T47D (cell line): ENCODE measurements at places on chromosomes 1 and 21.

DNA sequence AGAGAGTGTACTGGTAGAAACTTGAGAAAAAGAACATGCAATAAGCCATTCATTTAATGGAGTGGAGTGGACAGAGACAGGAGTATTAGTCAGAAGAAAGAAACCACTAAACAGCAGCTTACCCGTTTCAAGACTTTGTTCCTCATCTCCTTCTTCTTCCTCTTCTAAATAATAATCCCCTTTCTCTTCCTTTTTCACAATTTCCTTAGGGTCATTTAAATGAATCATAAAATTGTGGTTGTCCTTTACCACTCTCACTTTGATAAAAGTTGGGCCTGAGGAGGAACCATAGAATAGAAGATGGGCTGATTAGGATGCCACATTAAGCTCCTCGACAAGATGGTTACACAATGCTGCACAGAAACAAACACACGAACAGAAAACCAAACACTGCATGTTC lies 109.6 kb downstream of the WDR3 start:
- no peak for DNase-seq

GRCh38 chr1:171366085-171366484 lies 52.1 kb downstream of the FMO4 start:
- no peak for DNase-seq

DNA sequence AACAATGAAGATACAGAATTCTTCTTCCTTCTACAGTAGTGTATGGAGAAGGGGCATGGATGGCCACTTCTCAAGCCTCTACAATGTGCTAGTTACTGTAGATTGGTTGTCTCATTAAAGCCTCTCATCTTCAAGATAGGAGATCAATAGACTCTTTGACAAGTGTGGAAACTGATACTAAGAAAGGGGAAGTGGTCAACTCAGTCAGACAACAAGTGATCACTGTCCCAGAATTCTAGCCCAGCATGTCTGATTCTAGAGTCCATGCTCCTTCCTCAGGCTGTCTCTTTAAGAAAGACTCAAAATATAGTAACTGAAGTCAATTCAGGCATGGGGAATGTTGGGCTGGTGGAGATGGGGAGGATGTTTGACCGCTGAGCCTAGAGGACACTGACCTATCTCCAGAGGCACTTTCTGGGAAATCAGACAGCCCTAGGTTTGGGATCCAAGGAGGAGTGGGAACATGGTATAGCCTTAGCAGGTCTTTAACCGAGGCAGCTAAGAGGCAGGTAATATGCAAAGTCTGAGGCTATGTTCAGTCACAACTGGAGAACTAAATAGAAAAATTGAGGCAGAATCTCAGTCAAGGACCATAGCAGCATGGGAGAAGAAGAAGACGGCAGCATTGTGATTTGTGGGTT lies 39.3 kb upstream of the EYA3 start:
- no peak for DNase-seq

- no peak for DNase-seq
These were observed 96.8 kb upstream of the ATP1B1 start for GRCh38 chr1:169009666-169010065.

GRCh38 chr1:39635205-39635870 lies 4.1 kb downstream of the HEYL start:
- no peak for DNase-seq

DNA sequence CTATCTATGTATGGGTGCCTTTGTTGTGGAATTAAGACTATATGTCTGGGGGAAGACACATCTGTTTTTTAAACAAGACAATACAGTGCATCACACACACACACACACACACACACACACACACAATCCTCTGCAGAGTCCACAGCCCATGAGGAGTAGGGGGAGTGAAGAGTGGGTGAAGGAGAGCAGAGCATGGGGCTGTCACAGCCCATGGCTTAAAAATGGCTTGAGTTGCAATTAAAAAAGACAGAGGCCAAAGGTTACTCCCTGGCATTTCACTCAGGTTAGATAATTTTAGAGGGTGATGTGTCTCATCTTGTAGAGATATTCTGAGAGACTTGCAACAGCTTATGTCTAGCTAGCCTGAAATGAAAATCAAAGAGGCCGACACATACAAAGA lies 176.5 kb upstream of the PLXNA2 start:
- no peak for DNase-seq
